ENCODE measurements at places on chromosomes 7 and 10.

DNA sequence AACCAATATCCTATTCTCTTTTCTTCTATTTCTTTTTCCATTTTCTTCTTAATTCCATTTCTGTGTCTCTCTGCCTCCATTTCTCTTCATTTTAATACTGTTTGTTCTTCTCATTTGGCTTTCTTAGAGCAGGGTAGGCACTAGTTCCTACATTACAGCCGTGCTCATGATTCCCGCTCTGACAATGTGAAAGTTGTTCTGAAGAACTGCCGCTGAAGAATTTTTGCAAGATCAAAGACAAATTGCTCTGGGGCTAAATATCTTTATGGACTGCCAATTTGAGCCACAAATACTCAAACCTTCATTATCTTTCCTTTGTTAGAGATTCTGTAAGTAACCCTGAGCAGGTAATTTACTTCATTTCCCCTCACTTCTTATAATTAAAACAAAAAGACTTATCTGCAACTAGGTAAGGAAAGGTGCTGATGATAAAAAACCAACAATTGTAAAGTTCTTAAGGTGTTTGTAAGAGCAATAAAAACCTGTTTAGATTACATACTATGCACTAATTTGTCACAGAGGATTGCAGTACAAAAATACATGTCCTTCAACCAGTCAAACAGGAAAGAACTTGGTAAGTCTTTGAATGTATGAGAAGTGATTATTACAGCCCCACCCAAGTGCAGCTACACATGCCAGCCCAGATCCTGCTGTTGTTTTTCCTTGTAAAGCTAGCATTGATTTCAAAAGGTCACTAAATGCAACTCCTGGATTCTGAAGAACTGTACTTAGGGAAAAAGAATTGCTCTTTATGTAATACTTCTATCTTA lies 127.5 kb downstream of the COL28A1 start:
- DNase-seq, result no peak

GRCh38 chr7:70439651-70440050 lies 692.3 kb upstream of the GALNT17 start:
- DNase-seq, result no peak

- DNase-seq, result no peak
Observed at GRCh38 chr10:31172925-31173324, 141.3 kb upstream of the ZNF438 start.

DNA sequence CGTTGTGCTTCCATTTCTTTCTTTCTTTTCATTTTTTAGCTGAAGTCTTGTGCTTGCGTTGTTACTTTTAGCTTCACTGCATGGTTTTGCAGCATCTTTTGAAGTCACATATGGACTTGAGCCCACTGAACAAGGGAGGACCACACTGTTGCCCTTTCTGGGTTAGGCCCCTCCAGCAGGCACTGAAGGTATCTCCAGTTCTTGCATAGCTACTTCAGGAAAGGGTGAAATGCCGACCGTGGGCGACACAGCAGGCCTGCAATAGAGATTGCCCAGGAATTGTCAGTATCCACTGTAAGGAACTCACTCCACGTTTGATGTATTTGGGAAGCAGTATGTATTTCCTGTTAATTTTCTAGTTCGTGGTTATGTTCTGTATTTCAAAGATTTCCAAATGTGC lies 85.1 kb downstream of the WDR37 start:
- DNase-seq, result no peak

DNA sequence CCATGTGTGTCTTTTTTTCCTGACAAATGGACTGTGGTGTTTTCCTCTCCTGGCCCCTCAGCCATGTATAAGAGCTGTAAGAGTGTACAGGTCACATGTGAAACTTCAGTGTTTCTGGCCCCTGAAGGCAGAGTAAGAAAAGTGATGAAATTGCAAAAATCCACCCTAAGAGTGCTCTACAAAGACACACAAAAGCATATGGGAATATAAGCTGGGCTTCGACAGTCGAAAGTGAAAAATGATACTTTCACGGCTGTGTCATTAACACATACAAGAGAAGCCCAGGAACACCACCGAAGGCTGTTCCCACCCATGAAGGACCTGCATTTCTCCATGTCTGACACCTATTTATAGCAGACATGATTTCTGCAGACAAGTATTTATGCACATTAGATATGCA lies 192.2 kb downstream of the PARD3 start:
- no peak for DNase-seq

- DNase-seq, result no peak
Observed at GRCh38 chr7:8226501-8226900, 35.5 kb downstream of the ICA1 start.

DNA sequence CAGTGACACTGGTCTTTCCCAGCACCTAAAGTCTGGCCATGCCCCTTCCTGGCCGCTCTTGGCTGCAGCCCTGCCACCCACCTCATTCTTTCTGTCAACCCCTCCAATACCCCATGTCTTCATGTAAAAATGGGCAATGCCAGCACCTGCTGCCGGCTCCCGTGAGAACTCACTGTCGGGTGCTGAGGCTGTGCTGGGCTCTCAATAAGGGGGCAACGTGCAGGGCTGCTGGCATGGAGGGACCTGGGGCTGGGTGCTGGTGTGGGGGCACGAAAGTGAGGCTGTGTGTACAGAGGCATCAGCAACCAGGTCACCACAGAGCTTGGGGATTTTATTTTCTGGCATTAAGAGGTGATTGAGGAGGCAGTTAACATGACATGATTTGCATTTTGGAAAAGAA lies 65.3 kb downstream of the ALOX5 start:
- no peak for DNase-seq

DNA sequence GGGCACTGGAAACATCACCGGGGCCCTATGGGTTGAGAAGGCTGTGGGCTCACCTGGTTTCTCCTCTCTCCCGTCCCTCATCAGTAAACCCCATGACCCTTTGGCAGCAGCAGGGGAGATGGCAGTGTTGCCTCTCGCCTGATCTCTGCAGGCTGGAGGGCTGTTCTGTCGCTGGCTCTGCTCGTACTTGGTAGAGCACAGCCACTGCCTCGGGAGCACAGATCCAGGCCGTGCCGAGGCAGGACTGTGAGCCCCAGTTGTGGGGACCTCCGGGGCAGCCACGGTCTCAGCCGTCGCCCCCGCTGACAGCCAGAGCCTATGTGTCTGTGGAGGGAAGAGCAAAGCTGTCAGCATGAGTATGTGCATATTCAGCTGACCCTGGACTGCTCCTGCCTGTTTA lies 94.9 kb downstream of the PTPRE start:
- DNase-seq, result no peak

GRCh38 chr7:23462846-23463245 lies 7.4 kb downstream of the IGF2BP3 start:
- DNase-seq, result no peak

DNA sequence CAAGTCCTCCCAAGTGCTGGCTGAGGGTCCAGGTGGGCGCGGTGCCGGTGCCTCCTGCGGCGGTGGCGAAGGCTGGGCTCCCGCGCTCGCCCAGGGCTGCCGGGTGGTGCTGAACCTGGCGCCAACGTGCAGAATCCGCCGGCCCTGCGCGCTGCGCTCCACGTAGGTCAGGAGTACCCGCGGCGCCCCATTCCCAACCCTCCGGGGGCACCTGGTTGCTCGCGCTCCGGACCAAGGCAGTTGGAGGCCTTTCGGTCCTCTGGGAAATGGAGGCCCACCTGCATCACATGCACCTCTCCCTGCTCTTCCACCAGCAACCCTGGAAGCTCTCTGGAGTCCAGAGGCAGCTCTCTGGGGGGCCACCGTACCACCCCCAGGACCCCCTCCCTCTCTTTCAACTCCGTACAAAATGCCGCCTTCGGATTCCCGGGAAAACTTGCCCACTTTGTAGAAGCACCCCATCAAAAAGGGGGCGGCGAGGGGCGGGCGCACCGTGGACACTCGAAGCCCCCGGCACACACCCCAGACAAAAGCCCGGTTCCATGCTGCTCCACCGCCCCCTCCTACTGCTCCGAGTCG lies 745 bp downstream of the SLC16A9 start:
- DNase-seq, result no peak

GRCh38 chr7:63096141-63096540 lies 902.5 kb upstream of the ZNF722 start:
- no peak for DNase-seq

DNA sequence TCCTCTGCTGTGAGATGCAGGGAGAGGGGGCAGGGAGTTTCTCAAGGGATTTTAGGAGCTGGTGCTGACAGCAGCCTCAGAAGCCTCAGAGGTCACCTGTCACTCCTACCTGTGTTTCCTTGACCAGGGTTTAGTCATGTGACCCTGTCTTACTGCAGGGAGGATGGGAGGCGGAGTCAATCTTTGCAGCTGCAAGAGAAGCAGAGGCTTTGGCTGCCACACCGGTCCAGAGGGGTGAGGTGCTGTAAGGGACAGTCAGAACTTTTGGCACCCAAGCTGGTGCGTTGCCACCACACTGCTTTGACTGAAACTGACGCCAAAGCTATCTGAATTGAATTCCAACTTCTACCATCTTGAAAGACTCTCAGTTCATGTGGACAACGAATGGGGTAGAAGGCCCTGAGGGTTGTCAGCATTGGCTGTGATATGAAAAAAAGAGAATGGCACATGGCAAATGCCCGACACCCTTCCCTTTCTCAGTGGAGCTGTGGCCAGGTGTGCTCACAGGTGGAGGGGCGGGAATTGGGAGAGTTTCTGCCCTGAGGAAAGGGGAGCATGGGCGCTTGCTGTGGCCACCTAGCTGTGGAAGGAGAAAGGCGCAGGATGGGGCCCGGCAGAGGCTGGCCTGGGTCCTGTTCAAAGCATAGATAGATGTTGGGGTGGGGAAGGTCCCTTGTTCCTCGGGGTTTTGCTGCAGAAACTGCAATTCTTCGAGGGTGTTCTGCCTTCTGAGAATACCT lies 69.3 kb downstream of the ARHGAP22 start:
- DNase-seq, result no peak

DNA sequence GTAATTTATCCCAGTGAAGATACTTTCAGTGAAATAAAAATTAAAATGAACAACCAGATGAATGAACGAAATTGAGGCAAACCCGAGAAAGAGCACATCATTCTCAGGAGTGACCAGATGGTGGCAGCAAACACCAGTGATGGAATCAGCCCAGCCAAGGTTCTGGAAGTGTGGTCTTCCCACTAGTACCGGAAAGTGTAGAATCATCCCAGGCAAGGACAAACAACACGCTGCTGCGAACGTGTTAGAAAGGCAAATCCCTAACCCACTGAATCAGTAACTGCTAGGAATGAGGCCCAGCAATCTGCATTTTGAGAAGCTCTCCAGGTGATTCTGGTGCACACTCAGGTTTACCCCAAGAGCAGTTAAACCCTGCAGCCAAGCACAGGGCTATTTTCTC lies 15.5 kb upstream of the SLC18A3 start:
- no peak for DNase-seq

DNA sequence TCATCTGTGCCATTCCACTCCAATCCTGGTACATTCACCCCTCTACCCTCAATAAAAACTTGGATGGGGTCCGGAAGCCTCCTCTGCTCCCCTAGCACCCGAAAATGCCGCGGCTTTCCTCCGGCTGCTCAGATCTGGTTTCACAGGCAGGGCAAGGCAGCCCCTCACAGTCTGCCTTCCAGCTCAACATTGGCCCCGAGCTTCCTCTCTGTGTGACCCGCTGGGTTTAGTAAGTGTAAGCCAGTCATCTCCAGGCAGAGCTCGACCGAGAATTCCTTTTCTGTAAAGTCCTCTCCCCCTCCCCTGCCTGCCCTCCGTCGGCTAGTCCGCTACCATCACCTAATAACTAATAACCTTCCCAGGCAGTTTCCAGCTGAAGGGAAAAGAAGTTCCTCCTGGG lies 3.4 kb downstream of the INHBA start:
- DNase-seq, result no peak

DNA sequence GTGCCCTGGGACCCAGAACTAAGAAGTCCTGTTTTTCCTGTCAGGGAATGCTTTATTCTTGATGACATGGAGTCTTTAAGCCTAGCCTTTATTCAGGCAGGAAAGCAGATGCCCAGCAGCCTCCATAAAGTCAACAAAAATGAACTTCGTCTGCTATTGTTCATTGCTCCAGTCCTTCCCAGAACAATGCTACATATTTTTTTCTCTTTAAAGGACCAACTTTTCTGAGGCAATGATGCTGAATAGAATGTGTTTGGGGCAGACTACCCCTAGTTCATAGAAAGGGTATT lies 47.6 kb upstream of the PDCD4 start:
- DNase-seq, result no peak

- no peak for DNase-seq
Observed at GRCh38 chr7:767580-767940, 40.5 kb upstream of the PRKAR1B start.
